ENCODE measurements at places on chromosomes 12 and 14.

DNA sequence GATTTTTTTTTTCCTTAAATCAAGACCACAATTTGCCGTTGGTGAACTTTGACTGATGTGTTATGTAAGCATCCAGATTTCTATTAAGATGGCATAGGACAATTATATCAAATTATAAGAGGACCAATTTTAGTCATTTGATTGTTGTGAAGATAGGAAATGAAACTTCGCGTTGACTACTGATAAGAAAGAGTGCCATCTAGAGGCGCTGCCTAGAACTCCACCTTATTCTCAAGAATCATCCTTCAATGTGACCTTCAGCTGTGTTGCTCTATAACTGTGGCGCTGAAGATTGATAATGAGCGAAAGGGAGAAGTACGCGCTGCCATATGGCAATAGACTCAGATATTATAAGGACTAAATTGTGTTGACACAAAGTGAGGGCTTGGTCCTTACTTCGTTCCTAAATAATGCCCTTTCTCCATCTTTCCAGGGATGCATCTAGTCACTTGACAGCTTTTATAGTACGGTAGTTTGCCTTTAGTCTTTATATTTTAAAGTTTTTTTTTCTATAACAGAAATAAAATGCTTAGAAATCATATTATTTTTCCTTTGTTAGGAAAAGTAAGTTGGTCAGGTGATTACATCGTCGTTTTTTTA, 350.8 kb upstream of the STXBP6 start:
- DNase-seq, result peak; percentile 27

- DNase-seq, result no peak
Observed at GRCh38 chr12:42698213-42698612, 108.7 kb upstream of the PRICKLE1 start.

DNA sequence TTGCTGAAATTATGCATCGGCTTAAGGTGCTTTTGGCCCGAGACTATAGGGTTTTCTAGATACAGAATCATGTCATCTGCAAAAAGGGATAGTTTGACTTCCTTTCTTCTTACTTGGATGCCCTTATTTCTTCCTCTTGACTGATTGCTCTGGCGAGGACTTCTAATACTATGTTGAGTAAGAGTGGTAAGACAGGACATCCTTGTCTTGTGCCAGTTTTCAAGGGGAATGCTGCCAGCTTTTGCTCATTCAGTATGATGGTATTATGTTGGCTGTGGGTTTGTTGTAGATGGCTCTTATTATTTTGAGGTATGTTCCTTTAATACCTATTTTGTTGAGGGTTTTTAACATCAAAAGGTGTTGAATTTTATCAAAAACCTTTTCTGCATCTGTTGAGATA, 8.3 kb downstream of the BMAL2 start:
- no peak for DNase-seq

DNA sequence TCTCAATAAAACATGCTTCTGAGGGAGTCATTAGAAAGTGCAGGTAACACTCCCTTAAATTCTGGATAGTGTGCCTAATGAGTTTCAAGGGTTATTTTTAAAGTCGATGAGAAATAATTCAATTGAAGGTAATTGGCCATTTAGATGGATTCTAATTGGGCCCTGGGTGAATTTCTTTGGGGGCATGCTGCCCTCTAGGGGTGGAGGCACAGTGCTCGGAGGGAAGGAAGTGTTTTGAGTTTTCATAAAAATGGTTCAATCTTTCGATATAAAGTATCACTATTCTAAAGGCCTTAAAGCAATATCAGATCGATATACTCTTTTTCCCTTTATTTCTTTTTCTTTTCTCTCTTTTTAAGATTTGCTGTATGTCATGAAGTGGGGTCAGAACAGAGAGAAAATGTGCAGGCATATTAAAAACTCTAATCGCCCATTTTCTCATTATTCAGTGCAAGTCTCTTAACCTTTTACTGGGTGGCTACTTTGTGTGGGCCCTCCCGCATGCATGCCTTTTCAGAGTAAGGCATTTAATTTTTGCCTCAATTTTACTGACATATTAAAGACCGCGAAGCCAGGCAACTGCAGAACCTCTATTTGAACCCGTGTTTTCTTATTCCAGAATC, 25.5 kb downstream of the NKX2-8 start:
- DNase-seq, result no peak

DNA sequence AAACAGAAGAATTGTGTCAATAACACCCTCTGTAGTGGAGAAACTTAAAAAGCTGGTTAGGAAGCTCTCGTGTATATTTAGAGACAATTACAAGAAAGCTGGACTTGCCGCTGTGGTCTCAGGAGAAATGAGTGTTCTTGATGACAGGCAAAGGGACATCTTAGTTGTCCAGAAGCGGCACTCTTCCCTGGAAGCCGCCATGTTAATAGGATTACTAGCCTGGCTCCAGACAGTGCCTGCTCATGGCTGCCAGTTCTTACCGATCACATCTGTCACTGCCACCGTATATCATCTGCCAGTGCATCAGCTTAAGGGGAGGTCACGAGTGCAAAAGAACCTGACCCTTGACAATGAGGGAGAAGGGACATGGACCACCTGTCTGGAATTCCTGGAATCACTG, 48.9 kb downstream of the C14orf132 start:
- DNase-seq, result no peak

- DNase-seq, result no peak
Observed at GRCh38 chr14:33737446-33737845, 213.4 kb downstream of the EGLN3 start.

DNA sequence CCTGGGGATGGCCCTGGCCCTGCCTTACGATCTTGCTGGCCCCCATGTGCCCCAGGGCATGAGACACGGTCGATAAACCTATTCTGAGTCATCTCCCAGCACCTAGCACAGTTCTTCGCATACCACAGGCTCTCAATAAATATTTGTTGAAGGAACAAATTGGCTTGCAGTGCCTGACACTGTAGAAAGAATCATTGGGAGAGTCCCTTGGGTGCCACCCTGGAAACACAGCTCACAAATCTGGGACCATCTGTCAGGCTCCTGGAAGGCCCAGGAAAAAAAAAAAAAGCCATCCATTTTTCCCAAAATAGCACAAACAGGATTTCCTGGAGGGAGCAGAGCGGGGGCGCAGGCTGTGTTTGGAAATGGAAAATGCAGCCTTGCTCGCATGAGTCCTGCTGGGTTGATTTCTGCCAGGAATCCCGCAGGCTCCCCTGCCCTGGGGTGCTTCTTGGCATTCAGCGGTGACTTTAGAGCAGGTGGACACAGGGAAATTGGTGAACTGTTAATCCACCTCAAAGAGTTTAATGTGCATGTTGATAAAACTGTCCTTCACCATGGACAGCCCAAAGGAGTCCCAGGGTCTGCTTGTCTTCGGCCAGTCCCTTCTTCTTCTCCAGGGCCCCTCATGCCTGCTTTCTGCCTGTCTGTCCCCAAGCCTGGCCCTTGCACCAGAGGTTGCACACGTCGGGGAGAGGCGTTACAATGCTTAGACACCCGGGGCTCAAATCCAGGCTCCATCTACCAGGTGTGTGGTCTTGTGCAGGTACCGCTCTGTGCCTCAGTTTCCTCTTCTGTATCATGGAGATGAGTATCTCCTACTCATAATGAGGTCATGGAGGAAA, 106.1 kb upstream of the RFLNA start:
- DNase-seq, result no peak

- DNase-seq, result no peak
Observed at GRCh38 chr12:5621329-5621728, 189.4 kb downstream of the NTF3 start.

Measured in activated naive CD4-positive, alpha-beta T cell treated with anti-CD3 and anti-CD28 coated beads, Interleukin-2, amount 50 U/mL, for 72 hours (primary cell).